Stimulated activated naive CD4-positive, alpha-beta T cell treated with Interleukin-2 at 50 U/mL for 16 hours (primary cell): ENCODE measurements at places on chromosomes 5 and 9.

- DNase-seq: no peak
Observed at GRCh38 chr9:127920794-127921193, 4.0 kb upstream of the ST6GALNAC4 start.

GRCh38 chr5:158194561-158194976, 335.6 kb upstream of the CLINT1 start:
- DNase-seq: no peak

DNA sequence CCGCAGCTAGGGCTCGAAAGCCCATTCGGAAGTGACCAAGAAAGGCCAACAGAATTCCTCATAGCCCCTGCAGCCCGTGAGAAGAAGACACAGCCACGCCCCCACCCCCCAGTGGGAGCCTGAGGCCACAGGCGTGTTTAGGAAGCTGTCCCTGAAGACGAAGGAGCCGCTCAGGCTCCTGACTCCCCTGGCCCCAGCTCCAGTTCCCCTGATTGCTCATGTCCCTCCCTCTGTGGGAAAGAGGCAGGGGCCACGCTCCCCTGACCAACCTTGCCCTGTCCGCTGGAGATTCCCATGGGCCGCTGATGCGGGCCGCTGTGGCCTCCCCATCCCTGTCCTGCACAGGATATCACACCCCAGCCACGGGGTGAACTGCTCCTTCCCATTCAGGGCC, 13.6 kb downstream of the ROPN1L start:
- no peak for DNase-seq

GRCh38 chr9:12439267-12439666, 253.9 kb upstream of the TYRP1 start:
- DNase-seq: no peak

DNA sequence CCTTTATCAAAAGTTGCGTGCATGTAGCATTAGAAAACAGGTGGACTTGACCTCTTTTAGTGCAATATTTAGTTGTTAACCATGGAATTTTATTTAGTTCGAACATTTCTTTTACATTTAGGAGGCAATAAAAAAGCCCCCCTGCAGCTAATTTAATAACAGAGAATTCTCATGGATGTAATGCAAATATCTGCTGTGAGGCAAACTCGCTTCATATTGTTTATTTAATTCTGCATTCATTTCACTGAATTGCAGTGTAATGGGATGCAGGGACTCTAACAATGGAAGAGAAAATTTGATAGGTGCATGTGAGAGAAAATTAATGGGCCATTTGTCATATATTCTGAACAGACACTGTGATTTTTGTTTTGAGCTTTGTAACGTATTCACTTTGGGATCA, 205.1 kb upstream of the CHD1 start:
- DNase-seq: no peak

GRCh38 chr5:20113031-20113715, 125.2 kb upstream of the CDH18 start:
- no peak for DNase-seq

GRCh38 chr9:87371795-87372355, 125.8 kb upstream of the DAPK1 start:
- DNase-seq: no peak

GRCh38 chr9:99199938-99200539, 21.7 kb downstream of the ALG2 start:
- DNase-seq: no peak
